ENCODE measurements at places on chromosomes 2 and 18.

GRCh38 chr2:14815201-14815600 is 182.7 kb downstream of the LRATD1 start:
- DNase-seq, result no peak

DNA sequence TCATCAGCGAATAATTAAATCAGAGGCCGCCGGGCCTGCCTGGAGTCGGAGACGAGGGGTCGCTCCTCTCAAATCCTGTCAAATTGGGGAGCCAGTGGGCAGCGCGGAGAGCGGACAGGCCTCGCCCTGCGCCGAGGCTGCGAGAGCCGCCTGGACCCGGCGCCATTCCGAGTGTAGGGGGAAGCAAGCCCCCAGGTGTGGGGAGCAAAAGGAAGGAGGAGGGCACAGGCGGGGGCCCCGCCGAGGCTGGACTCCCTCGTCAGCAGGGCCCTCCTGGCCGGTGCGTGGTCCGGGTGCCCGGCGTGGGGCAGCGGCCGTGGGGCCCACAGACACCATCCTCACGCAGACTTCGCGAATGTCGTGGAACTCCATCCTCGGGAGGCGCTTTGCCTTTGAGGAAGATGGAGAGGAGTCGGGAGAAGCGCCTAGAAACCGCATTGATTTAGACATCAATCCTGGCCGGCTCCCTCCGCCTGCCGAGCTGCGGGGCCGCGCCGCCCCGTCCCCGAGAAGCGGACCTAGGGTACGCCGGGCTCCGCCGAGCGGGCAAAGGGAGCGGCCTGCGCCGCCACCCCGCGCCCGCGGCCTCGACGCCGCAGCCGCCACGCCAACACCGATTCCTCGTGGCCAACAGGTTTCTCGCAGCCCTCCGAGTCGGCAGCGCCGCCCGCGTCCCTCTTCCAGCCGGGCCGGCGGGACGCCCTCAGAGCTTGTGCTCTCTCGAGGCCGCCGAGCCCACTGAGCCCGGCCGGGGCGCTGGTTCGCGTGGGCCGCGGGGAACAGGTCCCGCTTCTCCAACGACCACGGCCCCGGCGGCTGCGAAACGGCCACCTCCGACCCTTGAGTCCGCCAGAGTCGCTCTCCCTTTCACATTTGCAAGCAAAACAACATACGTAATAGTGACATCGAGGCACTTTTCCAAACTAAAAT is 6.7 kb upstream of the ONECUT2 start:
- DNase-seq, result no peak

GRCh38 chr2:133061874-133062593 is 392.0 kb upstream of the LYPD1 start:
- DNase-seq, result no peak

DNA sequence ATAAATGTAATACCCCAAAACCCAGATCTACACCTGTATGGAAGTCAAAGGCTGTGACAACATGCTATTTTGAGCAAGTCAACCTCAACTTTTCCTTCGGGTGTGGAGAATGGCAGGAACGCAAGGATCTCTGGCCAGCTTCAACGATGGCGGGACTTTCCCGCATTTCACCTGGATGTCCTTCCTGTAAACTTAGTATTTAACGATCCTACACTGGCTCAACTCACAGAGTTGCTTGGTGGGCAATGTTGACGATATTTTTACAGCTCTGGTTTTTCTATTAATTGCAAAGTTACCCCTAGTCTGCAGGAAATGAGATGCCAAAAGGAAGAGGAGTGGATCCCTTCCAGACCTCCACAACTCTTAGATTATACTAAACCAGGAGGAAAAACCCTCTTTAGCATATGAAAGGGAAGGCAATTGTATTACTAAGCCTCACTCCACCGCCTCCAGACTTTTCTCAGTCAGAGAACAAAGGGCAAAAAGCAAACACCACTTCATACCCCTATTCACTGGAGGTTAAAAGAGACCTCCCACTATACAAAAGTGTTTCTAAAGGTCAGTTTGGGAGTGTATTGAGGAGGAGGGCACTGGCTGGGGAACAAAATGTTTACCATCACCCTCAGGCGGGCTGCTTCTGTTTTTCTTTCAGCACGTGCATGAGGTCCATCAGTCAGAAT is 56.5 kb upstream of the ACVR1 start:
- no peak for DNase-seq

DNA sequence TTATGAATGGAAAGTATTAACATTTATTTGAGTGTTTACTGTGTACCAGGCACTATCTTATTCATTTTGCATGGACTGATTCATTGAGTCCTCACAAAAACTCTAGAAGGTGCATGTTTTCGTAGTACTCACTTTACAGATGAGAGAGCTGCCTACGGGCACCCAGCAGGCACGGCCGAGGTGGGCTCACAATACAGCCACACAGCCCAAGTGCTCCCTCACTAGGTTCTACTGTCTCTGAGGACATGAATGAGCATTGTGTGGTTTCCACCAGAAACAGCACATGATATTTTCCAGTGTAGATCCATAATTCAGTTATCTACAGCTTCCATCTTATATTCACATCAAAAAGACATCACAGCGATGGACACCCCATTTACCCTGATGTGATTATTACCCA is 101.4 kb downstream of the FTCDNL1 start:
- no peak for DNase-seq

DNA sequence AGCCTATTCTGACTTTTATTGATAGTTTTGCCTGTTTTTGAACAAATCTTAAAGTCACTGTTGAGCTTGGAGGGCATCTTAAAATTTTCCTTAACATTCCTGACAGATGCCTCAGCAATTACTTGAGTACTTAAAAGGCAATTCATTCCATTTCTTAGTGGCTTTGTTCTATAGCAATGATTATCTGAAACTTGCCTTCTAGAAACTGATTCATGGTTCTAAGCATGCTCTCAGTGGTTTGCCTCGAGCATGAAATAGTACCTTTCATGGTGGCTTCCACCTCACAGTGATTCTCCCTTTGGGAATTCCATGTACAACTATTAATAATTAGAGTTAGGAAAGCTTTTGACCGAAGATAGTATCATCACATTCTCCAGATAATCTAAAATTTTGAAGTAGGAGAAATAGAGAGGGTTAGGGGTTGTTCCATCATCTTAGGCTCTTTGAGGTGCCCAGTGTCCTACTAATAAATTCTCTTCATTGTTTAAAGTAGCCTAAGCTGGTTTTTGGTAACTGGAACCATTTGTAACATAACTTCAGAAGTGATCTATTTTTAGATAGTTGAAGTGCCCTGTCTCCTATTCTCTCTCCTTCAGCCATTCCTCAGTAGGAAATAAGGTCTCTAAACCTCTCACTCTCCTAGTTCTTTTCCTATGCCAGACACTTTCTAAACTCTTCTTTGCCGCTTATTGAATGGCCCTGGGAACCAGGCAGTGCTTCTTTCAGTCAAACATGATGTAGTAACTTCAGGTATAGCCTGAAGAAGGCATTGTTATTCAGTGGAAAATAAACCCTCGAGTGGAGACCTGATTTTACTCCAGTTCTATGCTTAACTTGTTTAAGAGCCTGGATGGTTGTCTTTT is 156.1 kb downstream of the HAUS1 start:
- DNase-seq, result no peak

DNA sequence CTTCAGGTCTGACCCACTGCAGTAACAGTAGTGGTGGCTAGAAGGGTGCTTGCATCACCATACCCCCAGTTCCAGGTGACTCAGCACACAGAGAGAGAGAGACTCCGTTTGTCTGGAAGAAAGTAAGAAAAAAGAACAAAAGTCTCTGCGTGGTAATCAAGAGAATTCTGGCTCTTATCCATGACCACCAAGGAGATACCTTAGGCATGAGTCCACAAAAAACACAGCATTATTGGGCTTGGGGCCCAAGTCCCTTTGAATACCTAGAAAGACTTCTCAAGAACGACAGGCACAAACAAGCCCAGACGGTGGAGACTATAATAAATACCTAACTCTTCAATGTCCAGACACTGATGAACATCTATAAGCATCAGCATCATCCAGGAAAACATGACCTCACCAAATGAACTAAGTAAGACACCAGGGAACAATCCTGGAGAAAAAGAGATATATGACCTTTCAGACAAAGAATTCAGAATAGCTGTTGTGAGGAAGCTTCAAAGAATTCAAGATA is 21.7 kb upstream of the BAZ2B start:
- DNase-seq, result no peak

- no peak for DNase-seq
Observed at GRCh38 chr2:148885209-148885608, 10.2 kb downstream of the KIF5C start.

GRCh38 chr2:86275384-86275799 is 62.0 kb downstream of the REEP1 start:
- no peak for DNase-seq

- DNase-seq, result no peak
Observed at GRCh38 chr2:205655779-205656456, 26.4 kb upstream of the NRP2 start.

GRCh38 chr18:62368100-62368499 is 43.0 kb downstream of the TNFRSF11A start:
- no peak for DNase-seq

DNA sequence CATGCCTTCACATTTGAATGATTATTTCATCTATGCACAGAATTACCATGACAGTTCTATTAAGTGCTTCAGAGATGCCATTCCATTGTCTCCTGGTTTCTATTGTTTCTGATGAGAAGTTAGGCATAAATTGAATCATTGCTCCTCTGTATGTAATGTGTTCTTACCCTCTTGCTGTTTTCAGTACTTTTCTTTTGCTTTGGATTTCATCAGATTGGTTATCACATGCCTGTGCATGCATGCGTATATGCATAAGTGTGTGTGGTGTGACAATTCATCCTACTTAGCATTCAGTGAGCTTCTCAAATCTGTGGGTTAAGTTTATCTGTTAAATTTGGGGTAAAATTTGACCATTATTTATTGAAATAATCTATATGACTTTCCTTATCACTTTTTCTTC is 263.3 kb upstream of the RND3 start:
- DNase-seq, result no peak

DNA sequence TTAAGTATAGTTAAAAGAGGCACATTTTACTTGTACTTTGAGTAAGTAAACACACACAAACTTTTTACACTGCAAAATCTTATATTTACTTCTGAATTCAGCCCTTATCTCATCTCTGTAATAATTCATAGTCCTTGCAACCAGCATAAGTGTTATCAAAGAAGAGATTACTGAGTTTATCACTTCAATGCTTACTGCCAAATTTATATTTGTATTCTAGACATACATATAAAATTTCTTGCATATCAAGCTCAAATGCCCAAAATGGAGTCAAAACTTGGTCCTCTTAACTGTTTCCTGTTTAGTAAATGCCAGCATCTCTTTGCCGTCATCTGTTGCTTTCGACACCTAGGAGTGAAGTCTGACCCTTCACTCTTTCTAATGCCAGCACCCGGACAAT is 21.1 kb upstream of the KCNJ3 start:
- no peak for DNase-seq

- DNase-seq, result no peak
Observed at GRCh38 chr2:208135794-208136715, 6.4 kb upstream of the CRYGC start.

GRCh38 chr18:62280058-62280457 is 45.1 kb upstream of the TNFRSF11A start:
- no peak for DNase-seq

- no peak for DNase-seq
Observed at GRCh38 chr2:132542953-132543569, 126.5 kb downstream of the GPR39 start.

DNA sequence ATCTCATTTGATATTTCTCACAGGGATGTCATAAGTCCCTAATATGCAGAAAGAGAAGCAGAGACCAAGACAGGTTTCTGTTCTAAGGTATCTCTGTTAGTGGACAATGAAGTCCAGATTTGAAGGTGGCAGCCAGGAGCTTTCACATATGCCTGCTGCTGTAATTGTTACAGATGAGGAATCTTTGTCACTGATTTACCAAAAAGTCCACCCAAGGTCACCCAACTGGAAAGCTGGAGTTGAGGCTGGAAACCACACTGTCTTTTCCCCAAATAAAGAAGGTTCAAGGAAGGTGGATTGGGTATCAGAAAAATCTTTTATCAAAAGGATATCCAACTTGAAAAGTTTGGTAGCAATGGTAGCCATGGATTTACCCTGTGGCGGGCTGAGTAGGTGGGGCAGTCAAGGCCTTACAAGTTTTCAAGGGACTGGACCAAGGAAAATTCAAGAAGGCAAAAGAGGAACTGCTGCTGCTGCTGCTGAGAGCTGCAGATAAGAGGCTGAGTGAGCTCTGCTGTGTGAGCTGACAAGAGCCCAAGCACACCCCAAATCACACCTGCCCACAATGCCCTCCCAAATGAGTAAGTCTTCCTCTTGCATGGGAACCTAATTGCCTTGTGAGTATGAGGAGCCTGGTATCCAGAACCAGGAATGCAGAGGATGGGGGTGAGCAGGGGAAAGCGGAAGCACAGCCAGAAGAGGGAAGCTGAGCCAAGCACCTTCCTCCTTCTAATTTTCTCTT is 241.2 kb downstream of the ANAPC1 start:
- no peak for DNase-seq

GRCh38 chr2:105438104-105438929 is 39.5 kb upstream of the FHL2 start:
- DNase-seq, result peak; percentile 95
